Activated T-cell treated with anti-CD3 and anti-CD28 coated beads, Interleukin-2, amount 50 U/mL, for 48 hours (primary cell): ENCODE measurements at places on chromosomes 4 and X.

DNA sequence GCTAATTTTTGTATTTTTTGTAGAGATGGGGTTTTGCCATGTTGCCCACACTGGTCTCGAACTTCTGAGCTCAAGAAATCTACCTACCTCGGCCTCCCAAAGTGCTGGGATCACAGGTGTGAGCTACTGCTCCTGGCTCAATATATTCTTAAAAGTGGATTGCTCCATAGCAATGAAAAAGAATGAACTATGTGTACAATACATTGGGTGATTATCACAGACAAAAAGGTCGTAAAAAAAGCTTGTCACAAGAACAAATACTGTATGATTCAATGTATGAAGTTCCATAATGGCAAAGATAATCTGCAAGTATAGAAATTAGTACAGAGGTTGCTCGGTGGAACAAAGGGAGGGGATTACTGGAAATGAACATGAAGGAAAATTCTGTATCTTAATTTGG lies 70.7 kb downstream of the REPS2 start:
- no peak for DNase-seq

DNA sequence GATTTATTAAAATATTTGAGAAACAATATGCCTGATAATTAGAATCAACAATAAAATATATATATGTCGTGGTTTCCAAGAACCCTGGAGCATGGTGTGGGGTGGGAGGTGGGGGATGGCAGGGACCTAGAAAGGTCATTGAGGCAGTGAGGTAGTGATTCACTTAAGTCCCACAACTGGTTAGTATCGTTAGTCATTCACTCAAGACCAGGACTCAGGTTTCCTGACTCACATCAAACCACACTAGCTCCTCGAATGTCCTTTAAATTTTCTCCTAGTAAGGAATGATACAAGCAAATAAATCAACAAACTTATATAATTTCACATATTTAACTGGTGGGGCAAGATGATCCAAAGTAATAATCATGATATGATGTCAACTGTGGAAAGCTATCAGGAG lies 158.8 kb upstream of the AADAT start:
- DNase-seq = no peak

- DNase-seq = no peak
These were observed 919.6 kb upstream of the DIAPH2 start for GRCh38 chrX:95764972-95765451.

DNA sequence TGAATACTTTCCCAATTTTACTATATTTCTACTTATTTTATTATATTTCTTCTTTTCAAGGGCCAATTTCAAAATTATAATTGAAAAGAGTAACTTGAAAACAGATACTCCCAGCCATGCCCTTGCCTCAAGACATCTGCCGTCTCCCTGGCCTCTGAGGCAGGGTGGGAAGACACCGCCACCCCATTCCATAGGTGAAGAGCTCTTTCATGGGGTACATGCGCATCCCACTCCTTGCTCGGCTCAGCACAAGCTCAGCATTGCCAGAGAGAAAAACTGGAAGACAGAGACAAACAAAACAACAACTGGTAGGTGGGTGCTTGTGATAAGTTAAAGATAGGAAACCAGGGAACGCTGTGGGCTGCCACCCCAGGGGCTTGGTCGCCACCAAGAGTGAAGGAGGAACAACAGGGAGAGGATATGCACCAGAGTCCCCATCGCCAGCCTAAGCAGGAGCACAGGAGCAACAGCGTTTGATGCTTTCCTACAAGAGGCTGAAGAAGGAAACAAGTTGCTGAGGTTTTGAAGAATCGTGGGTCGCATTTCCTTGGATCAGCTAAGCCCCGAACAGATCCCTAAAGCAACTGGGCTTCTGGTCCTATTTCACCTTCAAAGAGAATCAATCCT lies 11.3 kb downstream of the TMEM154 start:
- DNase-seq = no peak

DNA sequence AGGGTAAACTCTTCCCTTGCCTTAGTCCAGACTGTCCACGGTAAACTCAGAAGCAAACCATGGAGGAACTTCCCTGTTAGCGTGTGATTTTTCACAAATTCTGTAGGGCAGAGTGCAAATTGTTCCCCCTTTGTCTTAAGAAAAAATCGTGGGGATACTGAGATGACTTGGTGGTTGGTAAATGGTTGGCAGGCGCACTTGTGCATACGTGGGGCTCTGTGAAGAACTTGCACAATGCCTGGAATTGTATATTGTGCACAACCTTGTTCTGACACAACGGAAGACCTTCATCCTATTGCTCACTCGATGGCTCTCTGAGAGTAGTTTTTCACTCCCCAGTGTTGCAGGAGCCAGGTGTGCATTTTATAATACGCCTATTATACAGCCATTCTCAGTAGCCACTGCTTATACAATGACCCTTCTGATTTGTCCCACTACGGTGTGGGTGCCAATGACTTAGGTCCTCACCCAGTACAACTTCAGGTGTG lies 150.0 kb downstream of the SPRY1 start:
- DNase-seq = no peak

- no peak for DNase-seq
These were observed 3.7 kb downstream of the MYOZ2 start for GRCh38 chr4:119139311-119139710.

DNA sequence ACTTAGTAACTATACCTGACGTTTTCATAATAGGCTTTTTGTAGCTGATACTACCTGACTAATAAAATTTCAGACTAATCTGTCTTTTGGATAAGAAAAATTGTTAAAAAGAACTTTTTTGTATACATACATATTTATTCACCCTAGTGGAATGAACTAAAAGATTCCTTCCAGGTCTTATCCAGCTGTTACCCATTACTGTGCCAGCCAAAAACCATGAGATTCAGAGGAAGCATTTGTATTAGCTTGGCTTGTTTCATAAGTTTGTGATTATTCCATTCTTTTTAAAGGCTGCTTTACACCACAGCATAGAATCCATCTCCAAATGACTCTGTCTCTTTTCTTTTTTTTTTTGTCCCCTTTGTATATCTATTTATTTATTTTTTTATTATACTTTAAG lies 149.4 kb downstream of the FAT4 start:
- DNase-seq = no peak
